ENCODE measurements at places on chromosomes 6 and 20.

DNA sequence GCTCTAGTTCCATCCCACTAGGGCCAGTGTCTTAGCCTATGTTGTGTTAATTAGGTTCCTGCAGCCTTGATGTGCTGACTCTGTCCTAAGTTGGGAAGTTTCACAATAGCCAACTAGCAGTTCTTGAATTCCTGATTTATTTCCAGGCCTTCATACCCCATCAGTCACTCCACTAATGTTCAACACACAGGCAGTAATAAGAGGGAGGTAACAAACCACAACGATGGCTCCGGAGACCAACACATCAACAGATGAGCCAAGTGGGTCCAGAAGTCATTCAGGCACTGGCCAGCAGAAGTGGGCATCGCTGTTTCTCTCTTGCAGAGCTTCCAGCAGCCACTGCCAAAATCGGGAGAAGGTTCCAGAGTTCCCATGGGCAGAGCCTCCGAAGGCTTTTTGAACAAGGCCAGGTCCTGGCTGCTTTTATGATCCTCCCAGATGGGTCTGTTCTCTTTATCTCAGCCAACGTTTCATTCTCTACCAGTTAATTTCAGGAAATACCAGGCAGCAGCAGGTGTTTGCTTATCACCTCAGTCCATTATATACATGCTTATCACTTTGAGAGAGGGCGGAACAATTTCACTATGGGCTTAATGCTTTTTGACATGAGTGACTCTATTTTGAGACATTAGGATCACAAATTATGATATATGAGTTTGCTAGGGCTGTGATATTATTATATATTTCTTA is 48.5 kb upstream of the NOP56 start:
- no peak for DNase-seq

DNA sequence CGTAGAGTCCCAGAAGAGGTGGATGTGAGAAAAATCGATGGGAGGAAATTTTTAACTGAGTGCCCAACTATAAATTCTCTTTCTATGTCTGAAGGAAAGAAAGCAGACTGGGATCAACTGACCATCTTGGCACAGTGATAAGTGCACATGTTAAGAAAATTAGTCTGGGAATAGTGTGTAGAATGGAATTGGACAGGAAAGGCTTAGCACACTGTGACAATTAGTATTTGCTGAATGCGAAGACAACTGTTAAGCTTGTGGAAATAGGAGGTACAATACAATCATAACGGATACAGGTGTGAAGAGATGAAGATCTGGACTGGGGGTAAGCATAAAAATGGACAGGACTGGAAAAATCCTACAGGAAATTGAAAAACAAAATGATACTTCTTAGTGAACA is 114.3 kb downstream of the FAM50B start:
- DNase-seq = no peak

DNA sequence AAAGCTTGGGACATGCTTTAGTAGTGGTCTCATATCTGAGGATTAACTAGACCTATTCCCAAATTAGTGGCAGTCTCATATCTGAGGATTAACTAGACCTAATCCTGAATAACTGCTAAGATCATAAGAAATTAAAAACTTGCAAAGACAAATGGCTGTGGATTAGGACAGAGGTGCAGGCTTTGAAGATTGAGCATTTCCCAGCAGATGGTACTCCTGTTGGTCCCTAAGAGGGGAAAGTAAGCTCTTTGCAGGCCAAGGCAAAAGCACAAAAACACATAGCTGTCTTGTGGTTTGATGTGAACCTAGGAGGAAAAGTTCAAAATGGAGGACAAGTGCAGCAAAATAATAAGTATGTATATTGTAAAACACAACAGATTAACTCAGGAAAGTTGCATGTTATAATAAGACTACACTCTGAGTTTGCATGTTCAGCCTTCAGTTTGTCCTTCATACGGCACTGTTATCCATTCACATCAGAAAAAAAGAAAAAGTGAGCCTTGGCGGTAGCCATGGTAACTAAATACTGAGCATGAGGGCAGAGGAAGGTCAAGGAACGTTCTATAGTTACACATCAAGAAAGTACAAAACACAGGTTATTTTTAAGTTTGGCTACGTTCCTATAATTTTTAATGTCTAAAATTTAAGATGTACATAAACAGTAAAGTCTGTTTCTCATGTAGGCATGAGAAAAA is 62.8 kb downstream of the FILIP1 start:
- DNase-seq = no peak

DNA sequence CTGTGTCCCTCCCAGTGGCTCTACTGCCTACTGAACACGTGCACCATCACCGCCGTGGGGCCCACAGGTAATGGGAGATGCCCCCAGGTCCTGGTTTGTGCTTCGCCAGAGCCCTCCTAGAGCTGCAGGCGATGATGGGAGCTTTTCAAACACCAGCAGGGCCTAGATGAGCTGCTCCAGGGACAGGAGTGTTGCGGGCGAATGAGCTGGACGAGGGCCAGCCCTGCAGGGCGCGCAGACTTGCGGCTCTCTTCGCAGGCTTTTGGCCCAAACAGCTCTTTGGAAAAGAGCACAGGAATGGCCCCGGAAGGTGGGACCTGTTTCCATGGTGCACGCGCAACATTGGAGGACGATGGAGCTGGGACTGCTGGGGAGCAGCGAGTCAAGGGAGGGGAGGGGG is 409.3 kb upstream of the SULF2 start:
- DNase-seq = no peak

DNA sequence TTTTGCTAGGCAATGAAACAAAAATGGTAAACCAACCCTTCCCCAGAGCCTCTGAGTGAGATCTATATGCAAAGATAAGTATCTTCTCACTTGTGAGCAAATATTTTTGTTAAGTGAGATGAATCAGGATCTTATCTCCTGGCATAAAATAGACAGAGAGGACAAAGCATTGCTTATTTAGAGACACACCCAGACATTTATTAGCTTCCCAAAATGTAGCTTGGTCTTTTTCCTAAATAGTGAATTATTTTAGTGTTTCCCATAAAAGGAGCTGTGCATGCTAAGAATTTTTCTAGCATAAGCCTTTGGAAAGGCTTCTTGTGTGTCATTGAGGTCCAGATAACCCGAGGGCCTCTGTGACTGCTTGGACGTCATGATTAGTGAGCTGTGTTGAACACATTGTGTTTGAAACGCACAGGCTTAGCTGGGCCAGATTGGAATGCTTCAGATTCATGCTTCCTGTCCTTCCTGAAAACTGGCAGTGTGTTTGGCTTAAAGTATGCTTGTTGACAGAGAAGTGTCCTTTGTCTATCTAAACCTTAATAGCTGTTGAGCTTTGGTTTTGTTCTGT is 16.5 kb downstream of the MTHFD1L start:
- DNase-seq = no peak

DNA sequence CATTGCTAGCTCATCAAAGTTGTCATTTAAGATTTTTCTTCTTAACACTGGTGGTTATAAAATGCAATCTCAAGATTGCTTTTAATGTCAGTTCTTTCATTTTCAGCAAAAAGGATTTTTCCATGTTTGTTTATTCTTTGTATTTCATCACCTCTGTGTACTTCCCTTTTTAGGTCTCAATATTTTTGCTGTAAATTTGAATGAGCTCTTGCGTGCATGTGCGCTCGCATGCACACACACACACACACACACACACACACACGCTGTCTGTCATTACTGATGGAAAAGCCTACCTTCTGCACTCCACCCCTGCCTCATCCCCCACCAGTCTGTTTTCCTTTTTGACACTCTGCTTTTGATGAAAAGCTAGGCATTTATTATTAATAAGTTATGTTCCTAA is 85.3 kb upstream of the FYN start:
- DNase-seq = no peak

DNA sequence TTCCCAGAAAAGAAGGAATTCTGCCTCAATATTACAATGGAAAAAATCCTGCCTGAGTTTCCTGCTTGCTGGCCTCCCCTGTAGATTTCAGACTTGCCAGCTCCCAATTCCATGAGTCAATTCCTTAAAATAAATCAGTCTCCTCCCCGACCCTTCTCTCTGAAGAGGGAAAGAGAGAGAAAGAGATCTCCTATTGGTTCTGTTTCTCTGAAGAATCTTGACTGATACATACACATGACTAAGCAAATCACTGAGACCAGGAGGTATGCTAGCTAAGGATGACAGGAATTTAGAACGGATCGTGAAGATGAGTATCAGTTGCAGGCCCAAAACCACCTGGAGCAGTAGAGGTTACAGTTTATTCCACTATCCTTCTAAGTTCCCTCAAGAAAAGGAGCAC is 11.3 kb upstream of the RBM24 start:
- no peak for DNase-seq

GRCh38 chr20:64115171-64115911 is 8.0 kb upstream of the NPBWR2 start:
- DNase-seq = no peak

DNA sequence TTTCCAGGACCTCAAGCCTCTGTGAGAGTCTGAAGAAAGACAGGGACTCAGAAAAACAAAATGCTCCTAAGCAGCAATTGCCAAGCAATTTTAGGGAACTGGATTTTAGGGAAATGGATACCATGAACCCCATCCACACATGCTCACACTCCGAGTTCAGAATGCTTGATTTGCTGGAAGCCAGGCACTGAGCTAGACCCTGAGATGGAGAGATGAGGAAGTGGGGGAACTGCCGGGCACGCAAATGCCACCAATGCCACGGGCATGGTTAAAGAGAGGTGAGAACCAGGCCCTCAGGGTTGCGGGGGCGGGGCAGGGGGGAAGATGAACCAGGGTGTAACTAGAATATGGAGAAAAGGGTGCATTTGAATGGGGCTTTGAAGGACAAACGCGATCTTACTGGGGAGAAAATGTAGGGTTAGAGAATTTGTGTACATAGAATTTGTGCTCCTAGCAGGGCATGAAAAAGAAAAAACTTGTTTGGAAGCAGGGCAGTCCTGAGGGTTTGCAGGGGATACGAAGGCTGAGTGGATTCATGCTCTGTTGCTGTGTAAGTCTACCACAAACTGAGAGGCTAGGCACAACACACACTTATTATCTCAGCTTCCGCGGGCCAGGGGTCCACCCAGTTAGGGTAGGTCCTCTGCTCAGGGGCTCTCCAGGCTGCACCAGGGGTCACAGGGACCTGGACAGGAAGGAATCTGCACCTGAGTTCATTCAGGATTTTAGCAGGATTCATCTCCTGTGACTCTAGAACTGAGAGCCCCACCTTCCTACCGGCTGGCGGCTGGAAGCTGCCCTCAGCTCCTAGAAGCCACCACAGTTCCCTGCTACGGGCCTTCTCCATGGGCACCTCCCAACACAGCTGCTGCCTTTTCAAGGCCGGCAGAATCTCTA is 108.0 kb downstream of the SNX5 start:
- no peak for DNase-seq

DNA sequence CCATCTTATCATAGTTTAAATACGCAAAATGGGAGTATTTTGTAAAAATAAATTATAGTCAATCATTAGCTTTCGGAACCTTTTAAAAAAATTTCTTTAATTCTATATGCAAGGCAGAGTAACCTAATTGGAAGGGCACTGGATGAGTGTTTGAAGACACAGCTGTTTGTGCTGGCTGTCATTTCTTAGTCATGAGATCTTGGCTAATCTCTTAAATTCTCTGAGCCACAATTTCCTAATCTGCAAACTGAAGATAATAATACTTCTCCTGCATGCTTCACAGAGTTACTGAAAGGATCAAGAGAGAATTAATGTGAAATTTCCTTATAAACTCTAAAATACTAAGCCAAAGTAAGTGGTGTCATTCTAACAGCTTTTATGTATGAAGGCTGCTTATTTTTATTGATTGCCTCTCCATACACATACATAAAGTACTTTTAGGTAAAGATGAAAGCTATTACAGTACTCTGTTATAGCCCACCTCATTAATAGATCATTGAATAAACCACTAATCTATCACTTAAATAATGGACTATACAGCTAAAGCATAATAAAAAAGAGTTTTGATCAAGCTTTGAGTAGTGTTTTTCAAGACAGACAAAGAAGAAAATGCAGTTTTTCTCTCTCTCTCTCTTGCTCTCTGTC is 383.7 kb upstream of the IRAK1BP1 start:
- no peak for DNase-seq

DNA sequence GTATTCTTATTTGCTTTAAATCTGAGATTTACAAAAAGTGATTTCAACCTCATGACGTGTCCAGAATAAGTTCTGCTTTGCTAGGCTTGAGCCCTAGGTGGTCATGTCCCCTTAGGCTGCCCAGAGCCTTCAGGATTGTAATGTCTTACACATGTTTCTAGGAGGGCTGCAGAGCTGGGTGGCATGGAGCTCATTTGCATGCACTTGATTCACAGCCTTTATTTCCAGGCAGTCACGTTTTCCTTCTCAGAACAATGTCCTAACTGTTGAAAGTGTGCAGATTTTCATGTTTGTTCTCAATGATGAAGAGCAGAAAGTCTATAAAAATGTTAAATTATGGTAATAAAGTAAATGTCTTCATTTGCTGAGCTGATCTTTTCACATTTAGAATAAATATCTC is 448.6 kb upstream of the SOX4 start:
- no peak for DNase-seq

DNA sequence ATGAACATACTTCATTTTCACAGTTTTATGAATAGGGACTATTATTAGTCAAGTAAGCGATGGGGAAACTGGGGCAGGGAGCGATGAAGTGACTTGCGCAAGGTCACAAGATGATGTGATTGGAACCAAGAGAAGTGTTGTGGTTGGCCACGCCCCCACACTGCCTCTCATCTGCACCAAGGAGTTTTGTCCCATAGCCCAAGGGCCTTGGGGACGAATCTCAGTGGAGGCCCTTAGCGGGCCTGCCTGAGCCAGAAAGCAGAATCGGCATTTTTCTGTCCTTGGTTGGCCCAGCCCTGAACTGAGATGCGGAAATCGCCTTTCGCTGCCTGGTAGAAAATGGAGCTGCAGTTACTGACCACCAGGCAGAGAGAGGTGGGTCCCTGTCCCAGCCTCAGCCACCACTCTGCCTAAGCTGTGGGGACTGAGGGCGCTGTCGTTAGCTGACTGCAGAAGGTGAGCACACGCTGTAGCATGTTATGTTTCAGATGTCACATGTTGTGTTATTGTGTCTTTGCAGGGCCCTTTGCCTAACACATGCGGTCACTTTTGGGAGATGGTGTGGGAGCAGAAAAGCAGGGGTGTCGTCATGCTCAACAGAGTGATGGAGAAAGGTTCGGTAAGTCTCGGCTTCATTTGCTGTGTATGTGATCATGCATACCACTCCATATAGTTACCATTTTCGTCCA is 57.8 kb downstream of the PTPN1 start:
- no peak for DNase-seq

GRCh38 chr6:134520181-134521115 is 202.5 kb upstream of the SGK1 start:
- DNase-seq = no peak
